ENCODE measurements at places on chromosomes 12 and 14.

DNA sequence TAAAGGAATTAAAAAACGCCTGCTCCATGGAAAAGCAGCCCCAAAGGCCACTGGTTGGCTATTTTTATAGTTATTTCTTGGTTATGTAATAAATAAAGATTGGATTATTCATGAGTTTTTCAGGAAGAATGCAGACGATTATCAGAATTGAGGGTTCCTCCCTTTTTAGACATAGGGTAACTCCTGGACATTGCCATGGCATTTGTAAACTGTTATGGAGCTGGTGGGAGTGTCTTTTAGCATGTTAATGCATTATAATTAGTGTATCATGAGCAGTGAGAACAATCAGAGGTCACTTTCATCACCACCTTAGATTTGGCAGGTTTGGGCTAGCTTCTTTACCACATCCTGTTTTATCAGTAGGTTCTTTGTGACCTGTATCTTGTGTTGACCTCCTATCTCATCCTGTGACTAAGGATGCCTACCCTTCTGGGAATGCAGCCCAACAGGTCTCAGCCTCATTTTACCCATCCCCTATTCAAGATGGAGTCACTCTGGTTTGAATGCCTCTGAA, 728.7 kb downstream of the GALC start:
- DNase-seq: no peak

- no peak for DNase-seq
Observed at GRCh38 chr12:56084958-56085543, 5.1 kb downstream of the ERBB3 start.

GRCh38 chr14:22226381-22226780, 362.6 kb downstream of the DAD1 start:
- DNase-seq: no peak

- DNase-seq: no peak
Observed at GRCh38 chr14:68225321-68225720, 405.7 kb downstream of the RAD51B start.

DNA sequence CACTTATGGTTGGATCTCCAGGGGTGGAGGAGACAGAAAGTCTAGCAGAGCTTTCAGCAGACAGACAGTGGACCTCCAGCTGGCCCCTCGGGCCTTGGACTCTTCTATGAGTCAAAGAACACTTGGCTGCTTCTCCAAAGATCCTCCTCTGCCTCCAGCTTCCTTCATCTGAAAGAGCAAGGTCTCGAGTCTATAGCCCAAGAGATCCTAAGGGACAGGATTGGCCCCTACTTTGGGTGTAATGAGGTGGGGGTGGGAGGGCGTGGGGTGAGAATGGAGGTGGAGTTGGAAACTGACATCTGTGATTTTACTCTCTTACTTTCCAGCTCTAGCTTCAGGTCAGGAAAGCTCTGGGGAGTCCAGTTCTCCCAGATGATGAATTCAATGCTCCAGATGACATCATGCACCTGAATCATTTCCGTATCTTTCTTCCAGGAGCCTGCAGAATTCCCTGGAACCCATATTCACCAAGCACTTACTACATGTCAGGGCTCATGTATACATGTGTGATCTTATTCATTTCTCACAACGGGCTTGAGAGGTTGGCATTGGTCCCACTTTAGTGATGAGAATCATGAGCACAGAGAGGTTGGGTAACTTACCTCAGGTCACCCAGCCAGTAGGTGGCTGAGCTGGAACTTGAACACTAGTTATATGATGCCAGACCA, 10.2 kb upstream of the PGF start:
- peak; percentile 45 for DNase-seq

- DNase-seq: no peak
Observed at GRCh38 chr14:101496776-101497683, 64.3 kb upstream of the DIO3 start.

DNA sequence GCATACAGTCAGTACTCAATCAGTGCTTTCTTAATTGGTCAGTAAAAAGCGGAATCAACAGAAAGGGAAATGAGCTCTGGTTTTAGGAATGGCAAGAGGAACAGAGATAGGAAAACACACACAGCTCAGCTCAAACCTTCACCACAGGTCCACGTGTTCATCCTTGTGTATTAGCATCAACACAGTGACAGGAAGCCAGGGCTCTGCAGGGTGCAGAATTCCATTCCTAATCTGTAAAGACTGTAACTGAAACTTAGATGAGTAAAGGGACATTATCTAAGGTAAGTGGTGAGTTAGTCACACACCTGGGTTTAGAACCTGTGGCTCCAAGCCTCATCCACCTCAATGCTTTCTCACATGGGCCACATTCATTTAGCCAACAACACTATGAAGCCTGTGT, 1242.2 kb upstream of the TMEM132C start:
- DNase-seq: no peak

DNA sequence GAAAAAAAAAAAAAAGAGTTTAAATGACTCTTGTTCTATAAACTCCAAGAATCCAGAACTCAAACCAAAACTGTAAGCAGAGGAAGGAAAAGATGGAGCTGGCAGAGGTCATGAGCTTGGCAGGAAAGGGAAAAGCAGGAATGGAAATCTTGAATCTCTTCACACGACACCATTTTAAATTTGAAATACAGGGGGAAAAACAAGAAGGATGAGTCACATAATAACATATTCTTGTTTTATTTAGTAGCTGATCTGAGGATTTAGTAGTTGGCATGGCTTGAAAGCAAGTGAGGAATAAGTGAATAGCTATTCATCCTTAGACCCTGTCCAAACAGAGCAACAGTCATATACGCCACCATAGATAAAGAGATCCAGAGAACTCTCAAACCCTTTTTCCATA, 35.0 kb downstream of the EPS8 start:
- DNase-seq: peak; percentile 51

- no peak for DNase-seq
Observed at GRCh38 chr12:97907504-97907903, 444.9 kb downstream of the RMST start.

DNA sequence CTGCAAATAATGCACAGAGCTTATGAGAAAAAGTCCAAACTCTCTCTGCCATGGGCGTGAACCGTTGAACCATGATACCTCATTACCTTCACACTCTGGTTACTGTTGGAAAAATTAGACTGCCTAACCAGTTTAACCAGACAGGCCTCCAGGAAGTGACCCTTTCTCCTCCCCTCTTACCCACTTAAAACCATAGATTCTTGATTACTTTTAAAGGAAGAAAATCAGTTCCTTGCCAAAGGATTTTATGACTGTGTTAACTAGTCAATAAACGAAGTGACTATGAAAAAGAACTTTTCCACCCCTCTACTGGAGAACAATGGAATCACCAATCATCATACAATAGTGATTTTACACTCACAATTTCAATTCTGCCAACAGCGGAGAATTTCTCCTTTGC, 254.0 kb upstream of the ATP2B1 start:
- no peak for DNase-seq

DNA sequence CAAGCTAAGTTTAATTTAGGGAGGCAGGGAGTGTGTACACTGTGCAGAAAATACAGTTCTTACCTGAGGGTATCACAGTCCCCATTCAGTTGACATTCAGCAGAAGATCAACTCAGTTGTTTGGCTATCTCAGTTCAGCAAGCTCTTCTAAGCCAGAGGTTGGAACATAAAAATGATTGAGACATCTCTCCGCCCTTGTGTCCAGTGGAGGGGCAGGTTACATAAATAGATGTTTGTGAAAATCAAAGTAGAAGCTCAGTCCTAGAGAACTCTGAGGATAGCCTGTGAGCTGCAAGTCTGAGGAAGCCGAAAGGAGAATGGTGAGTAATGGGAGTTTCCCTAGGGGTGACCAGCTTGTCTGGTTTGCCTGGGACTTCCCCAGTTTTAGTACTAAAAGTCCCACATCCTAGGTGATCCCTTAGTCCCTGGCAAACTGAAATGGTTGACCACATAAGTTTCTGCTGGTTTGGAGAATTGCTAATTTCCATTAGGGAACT, 251.4 kb upstream of the ATP2B1 start:
- no peak for DNase-seq

GRCh38 chr12:113620437-113620976, 148.8 kb upstream of the LHX5 start:
- DNase-seq: no peak

DNA sequence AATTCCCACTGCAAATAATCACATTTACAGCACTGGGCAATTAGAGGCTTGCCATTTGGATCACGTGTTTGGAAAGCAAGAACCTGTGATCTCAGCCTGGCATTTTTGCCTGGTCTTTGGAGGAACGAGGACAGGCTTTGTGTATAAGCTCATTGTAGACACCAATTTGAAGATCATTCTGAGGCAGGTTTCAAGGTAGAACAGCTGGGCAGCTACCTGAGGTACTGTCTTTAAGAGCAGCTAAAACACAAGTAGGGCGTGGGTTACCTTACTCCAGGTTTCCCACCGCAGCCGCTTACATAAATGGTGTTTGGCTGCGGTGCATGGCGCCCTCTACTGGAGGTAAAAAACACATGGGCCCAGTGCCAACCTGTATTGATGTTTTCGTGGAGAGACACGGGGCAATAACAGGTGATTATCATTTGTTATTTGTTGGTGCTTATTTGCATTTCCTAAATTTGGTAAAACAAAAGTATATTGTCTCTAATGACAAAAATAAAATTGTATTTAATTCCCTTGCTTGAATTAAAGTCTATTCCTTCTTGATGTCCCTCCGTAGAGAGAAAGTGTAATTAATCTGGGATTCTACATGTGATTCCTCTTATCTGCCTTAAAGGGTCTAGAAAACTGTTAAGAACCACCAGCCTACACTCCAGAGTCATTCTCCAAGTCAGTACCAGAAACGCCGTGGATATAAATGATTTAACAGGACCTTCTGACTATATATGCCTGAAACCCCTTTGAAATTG, 69.7 kb downstream of the SVOP start:
- peak; percentile 71 for DNase-seq

DNA sequence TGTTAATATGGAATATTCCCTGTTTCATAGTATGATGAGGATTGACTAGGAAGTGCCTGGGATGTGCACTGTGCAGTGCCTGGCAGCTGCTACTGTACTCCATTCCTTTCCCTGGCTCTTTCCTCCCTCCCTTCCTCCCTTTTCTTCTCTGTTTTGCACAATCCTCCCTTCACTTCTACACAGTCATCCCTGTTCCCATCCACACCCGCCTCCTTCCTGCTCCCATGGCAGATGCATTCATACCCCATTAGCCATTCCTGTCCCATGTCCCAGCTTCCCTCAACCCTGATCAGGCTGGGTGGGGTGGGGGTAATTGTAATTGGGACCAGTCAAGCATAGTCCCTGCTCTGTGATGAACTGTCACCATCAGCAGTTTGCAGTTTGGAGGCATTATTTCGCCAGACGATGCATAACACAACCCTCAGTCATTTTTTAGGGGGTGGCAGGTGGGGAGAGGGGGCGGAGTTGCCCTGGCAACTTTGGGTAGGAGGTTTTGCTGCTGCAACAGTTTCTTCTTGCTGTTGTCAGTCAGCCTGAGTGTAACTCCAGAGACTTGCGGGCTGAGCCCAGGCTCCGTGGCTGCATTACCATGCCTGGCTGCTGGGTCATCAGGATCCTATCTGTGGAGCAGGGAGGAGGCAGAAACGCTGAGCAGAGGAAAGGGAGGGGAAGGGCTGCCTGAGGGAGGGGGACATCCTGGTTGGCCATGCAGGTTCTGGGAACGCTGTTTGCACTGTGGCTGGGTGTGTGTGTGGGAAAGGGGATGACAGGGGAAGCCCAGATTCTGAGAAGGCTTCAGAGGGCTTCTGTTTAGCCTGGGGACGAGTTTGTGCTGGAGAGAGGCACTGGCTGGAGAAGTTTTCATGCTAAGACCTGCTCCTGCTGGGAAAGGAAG, 4.1 kb upstream of the KRT84 start:
- DNase-seq: no peak

DNA sequence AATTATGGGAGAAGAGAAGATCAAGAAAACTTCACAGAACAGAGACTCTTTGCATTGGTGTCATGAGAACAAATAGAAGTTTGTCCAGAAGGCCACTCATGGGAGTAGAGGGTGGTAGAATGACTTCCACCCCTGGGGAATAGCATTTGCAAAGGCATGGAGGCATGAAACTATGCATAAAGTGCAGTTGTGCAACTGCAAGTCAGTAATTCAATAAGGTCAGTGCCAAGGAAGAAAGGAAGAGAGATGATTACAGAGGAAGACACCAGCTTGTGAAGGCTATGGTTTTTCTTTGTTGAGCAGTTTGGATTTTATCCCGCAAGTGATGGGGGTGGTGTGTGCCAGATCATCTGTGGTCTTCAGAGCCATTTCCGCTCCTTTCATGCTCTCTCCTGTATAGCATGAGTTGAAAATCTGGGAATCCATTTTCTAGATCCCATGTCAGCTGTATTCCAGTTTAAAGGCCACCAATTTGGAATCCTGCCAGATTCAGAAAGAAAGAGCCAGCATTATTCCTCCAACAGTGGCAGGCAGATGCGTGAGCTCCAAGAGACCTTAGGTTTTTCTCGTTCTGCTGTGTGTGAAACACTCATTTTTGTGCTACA, 67.6 kb upstream of the GRIN2B start:
- DNase-seq: no peak

GRCh38 chr12:118513611-118514010, 137.3 kb downstream of the SUDS3 start:
- DNase-seq: no peak

GRCh38 chr14:69841656-69842055, 37.6 kb upstream of the SMOC1 start:
- DNase-seq: no peak

DNA sequence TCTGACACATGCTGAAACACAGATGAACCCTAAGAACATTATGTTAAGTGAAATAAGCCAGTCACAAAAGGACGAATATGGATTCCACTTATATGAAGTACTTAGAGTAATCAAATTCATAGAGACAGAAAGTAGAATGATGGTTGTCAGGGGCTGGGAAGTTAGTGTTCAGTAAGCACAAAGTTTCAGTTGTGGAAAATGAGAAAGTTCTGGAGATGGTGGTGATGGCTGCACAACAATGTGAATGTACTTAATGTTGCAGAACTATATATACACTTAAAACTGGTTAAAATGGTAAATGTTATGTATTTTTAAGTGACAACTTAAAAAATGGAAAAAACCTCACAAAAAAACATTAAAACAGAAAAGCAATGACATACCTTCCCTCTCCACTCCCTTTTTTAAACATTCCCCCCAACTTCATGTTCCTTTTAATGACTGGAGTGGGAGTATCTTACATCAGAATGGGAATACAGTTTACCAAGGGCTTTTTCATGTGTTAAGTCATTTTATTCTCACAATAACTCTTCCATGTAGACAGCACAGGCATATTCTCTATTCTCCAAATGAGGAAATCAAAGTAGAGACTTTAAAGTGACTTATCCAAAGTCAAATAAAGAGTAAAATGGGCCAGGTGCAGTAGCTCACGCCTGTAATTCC, 24.0 kb downstream of the BTBD7 start:
- DNase-seq: no peak

DNA sequence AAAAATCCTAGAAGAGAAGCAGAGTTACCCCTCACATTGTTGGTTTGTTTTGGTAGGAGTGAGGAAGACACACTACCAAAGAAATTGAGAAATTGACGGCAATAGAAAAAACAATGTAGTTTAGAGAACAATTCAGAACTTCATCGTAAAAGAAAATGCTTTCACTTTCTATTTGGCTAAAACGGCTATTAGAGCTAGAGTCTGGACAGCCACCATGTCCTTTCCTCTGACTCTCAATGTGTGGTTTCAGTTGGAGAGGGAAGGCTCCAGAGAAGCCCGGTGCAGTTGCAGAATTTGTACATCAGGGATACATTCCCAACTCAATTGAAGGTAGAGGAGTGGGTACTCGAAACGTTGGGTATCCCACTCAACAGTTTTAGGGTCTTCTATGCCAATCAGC, 535.3 kb downstream of the GALC start:
- no peak for DNase-seq

- DNase-seq: peak; percentile 95
Observed at GRCh38 chr12:68364893-68365725, 32.9 kb upstream of the MDM1 start.

- no peak for DNase-seq
Observed at GRCh38 chr12:98612696-98613334, 19.3 kb downstream of the SLC25A3 start.

- no peak for DNase-seq
Observed at GRCh38 chr12:96901175-96901574, 5.9 kb upstream of the NEDD1 start.
